Stimulated activated CD4-positive, alpha-beta T cell treated with anti-CD3 and anti-CD28 coated beads, Interleukin-12 subunit alpha, Interleukin-12 subunit beta, amount 100 ng/mL, for 48 hours (primary cell): ENCODE measurements at places on chromosomes 4 and X.

DNA sequence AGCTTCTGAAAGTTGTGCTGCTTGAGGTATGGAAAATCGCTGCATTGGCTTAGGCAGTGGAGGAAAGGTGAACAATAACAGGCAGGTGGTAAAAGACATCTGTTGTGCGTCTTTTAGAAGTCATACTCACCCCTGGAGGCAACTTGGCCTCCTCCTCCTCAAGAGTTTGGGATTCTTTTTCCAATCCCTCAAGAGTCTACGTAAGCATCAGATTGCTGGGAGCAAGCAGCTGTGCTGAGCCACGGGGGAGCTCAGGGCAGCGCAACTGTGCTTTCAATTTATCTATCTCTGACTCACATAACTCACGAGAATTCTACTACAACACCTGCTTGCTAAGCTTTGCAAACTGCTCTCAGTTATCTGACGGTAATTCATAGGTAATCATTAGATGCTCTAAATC lies 6.4 kb upstream of the RBMX2 start:
- no peak for DNase-seq

DNA sequence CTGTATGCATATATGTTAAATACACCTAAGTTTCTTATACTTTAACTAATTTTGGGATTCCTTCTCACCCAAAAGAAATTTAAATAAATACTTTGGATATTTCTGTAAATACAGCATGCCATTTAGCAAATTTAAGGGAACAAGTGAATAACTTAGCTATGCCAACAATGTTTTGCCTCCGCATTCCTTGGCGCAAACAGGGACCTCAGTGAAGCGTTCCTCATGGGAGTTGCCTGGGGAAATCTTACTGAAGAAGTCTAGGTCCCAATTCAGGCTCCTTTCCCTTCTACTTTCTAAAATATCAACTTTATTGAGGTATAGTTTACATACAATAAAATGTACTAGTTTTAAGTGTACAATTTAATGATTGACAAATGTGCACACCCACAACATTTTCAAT lies 25.0 kb downstream of the COL4A5 start:
- DNase-seq: no peak

DNA sequence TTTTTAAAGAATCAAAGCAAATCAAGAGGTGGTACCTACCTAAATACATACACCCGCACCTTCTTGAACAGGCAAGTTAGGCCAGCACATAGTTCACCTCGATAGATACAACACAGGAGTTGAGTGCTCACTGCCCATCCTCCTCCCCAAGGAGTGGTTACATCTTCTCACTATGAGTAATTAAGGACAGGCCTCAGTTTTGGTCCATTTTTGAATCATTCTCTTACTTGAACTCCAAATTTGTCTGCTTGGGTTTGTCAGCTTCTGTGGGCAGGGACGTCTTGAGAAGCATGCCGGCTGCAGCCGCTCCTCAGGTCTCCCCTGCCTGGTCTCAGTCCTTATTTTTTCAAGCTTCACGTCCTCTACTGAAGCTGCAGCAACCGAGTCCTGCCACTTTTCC lies 190.6 kb upstream of the RBPJ start:
- no peak for DNase-seq

DNA sequence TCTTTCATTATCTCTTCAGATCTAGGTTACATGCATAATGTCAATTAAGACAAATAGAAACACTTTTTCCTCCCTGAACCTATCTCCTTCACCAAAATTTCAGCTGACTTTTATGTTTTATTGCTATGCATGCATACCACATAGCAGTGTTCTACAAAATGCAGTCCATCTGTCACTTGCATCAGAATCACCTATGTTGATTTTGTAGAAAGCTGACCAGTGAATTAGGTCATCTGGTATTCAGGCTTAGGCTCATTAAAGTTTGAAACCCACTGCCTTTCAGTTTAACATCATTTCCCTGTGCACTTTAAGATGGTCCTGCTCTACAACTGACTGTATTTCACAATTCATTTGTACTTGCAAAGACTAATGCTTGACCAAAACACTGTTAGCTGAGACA lies 277.9 kb downstream of the CFAP299 start:
- DNase-seq: no peak
